ENCODE measurements at places on chromosomes 5 and 9. TPM values are rescaled to one million over a fixed set of nuclear protein-coding genes. Genes with fewer than 3 reads are reported as not detected.
A peak's percentile ranks its signal among the peaks of the same experiment; 100 is the strongest.

STK10 gene
- 20.1 TPM for total RNA-seq

WNK2 gene
- not detected for total RNA-seq

DNAI1 gene
- not detected for total RNA-seq

GRCh38 chr9:74681906-74682305 is 184.8 kb downstream of the RORB start:
- no peak for DNase-seq

GRCh38 chr5:143893638-143894037 is 81.7 kb downstream of the HMHB1 start:
- no peak for DNase-seq

- DNase-seq = no peak
These were observed 26.8 kb upstream of the NAA35 start for GRCh38 chr9:85914108-85914507.

DNA sequence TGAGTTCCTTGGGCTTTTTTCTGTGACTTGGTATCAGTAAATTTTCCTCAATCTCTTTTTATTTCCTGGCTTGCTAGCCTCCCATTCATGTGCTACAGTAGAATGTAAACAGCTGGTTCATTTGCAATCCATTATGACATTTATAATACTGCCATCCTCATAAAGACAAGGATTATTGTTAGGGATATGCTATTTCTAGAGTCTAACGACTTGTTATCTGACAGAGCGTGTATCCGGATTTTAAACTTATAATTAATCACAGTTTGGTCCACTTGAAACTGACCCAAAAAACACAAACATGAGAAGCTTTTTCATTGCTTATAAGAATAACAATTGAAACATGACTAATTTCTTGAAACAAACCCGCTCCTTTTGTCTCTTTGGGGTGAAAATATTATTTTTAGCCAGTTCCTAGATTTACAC is 585.8 kb downstream of the TLE4 start:
- peak; percentile 14 for DNase-seq

GRCh38 chr5:43774881-43775399 is 172.0 kb downstream of the NNT start:
- no peak for DNase-seq

- DNase-seq = no peak
These were observed 29.3 kb downstream of the AMBP start for GRCh38 chr9:114048533-114049415.
